Pons (tissue), 1 donor: ENCODE measurements at places on chromosomes 3 and 15.
A peak's percentile ranks its signal among the peaks of the same experiment; 100 is the strongest.

- no peak for DNase-seq
Observed at GRCh38 chr3:3160826-3161225, 18.7 kb downstream of the CRBN start.

DNA sequence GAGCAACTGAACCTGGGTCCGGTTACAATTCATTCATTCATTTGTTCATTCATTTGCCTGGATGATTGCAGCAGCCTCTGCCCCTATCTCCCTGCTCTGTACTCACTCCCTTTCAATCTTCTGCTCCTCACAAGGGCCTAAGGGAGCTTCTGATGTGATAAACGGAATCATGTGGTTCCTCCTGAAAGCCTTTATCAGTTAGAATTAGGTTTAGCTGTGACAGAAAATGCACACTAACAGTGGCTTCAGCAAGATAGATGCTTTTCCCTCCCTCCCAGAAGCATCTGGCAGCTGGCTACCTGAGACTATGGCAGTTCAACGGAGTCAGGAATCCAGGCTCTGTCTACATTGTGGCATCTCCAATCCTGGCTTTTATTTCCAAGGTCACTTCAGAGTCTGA, 196.0 kb downstream of the ADAMTS9 start:
- DNase-seq = no peak

- DNase-seq = no peak
Observed at GRCh38 chr3:86562090-86562489, 428.9 kb downstream of the VGLL3 start.

DNA sequence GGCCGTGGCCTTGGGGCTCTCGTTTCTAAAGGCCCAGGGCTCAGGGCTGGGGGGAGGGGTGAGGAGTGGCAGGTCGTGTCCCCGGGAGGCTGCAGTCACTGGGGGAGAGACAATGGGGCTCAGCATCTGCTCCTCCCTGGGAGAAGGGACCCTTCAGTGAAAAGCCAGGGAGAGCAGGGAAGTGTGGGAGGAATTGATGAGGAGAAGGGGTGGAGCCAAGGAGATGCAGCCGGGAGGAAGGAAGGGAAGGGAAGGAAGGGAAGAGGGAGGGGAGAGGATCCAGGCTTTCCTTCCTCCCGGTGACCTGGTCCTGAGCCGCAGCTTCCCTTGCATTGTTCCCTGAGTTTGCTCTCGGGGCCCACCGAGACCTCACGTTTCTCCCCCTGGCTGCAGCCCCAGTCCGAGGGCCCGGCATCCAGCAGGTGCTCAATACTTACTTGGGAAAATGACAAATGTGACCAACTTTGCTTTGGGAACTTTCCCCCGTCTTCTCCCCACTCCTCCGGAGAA, 1.4 kb upstream of the ZNF710 start:
- no peak for DNase-seq

GRCh38 chr15:90071220-90071807, 31.0 kb downstream of the IDH2 start:
- DNase-seq = peak; percentile 91
